ENCODE measurements at places on chromosomes 5 and 9. TPM values are rescaled to one million over a fixed set of nuclear protein-coding genes. Genes with fewer than 3 reads are reported as not detected.

Gene IL33
- polyA plus RNA-seq, result 17.9 TPM

Gene GPRIN1
- polyA plus RNA-seq, result 62.4 TPM

Gene PCDHGA9
- 21.4 TPM for polyA plus RNA-seq

Gene KIF4B
- 0.11 TPM for polyA plus RNA-seq

Gene EPB41L4B
- polyA plus RNA-seq, result 39.3 TPM

Gene ANKRD34B
- 2.7 TPM for polyA plus RNA-seq

Gene ZFP2
- 8.3 TPM for polyA plus RNA-seq

Gene DOK3
- 15.8 TPM for polyA plus RNA-seq

Gene PCDHB5
- polyA plus RNA-seq, result 6.6 TPM

Gene PLPP7
- polyA plus RNA-seq, result 12.8 TPM

Gene SLC6A3
- 0.95 TPM for polyA plus RNA-seq

Gene ZNF483
- polyA plus RNA-seq, result 6.7 TPM

Gene LCN2
- not detected for polyA plus RNA-seq

Gene SIGMAR1
- 82.3 TPM for polyA plus RNA-seq

Gene SPINK14
- not detected for polyA plus RNA-seq

Gene PCDHA13
- 3.6 TPM for polyA plus RNA-seq

Gene DHX29
- polyA plus RNA-seq, result 28.1 TPM

Gene COMMD10
- 32.5 TPM for polyA plus RNA-seq

Gene TMEM215
- 1.5 TPM for polyA plus RNA-seq

Gene NR3C1
- polyA plus RNA-seq, result 27.5 TPM

Gene SEMA4D
- polyA plus RNA-seq, result 124 TPM

Gene KIF24
- polyA plus RNA-seq, result 3.7 TPM

Gene ITK
- 0.41 TPM for polyA plus RNA-seq

Gene GARIN3
- polyA plus RNA-seq, result not detected

Gene PCDHB10
- polyA plus RNA-seq, result 15.8 TPM

Gene STKLD1
- polyA plus RNA-seq, result 2.5 TPM

Gene CYLC2
- not detected for polyA plus RNA-seq

Gene LMX1B
- 34.0 TPM for polyA plus RNA-seq

Gene TAS2R1
- polyA plus RNA-seq, result not detected

Gene GRIN1
- 207 TPM for polyA plus RNA-seq

Gene IFNA13
- polyA plus RNA-seq, result not detected

Gene DDX41
- 126 TPM for polyA plus RNA-seq

Gene TRIM7
- polyA plus RNA-seq, result 6.4 TPM

Gene TRIM52
- polyA plus RNA-seq, result 35.8 TPM

Gene GRIA1
- polyA plus RNA-seq, result 48.3 TPM

Gene B4GALT1
- polyA plus RNA-seq, result 12.0 TPM

Gene NME5
- polyA plus RNA-seq, result 24.4 TPM

Gene C9orf72
- polyA plus RNA-seq, result 48.6 TPM

Gene PCDHA1
- polyA plus RNA-seq, result 9.7 TPM

Gene BAAT
- 0.48 TPM for polyA plus RNA-seq

Gene STING1
- 26.6 TPM for polyA plus RNA-seq

Gene FOXI1
- not detected for polyA plus RNA-seq

Gene SPATA31D4
- not detected for polyA plus RNA-seq

Gene ANKS6
- 31.3 TPM for polyA plus RNA-seq

Gene ADAMTS13
- 13.4 TPM for polyA plus RNA-seq

Gene TMEFF1
- polyA plus RNA-seq, result 18.0 TPM

Gene SLCO6A1
- polyA plus RNA-seq, result not detected

Gene PTPA
- 116 TPM for polyA plus RNA-seq

Gene INSL6
- 0.35 TPM for polyA plus RNA-seq

Gene MEIKIN
- polyA plus RNA-seq, result 1.1 TPM

Gene BHMT2
- 8.2 TPM for polyA plus RNA-seq

Gene F12
- polyA plus RNA-seq, result 14.7 TPM

Gene UNC13B
- polyA plus RNA-seq, result 24.2 TPM
